Activated T-helper 1 cell treated with anti-CD3 and anti-CD28 coated beads, Interleukin-12 subunit alpha, Interleukin-12 subunit beta, Interleukin-2, Interleukin-4 antibody, amounts not matched to agents 30 ng/mL and 10 ng/mL and 1 ng/mL, durations not matched to agents 14 hours and 24 hours and 36 hours (primary cell): ENCODE measurements at places on chromosomes 1 and 21. TPM values are rescaled to one million over a fixed set of nuclear protein-coding genes. Genes with fewer than 3 reads are reported as not detected.

GRCh38 chr1:20076710-20077461 is 6.9 kb downstream of the PLA2G5 start:
- DNase-seq: no peak

Gene RGS7
- total RNA-seq: not detected in 2 replicates

Gene IVL
- total RNA-seq: not detected in 2 replicates

GRCh38 chr21:27129215-27129614 is 162.3 kb upstream of the ADAMTS5 start:
- DNase-seq: no peak

Gene RAP1GAP
- total RNA-seq: 0.23 and 0.81 TPM in 2 replicates

Gene FAM229A
- 4.0 TPM in 2 replicates for total RNA-seq
